Right kidney (tissue), 9 donors: ENCODE measurements at places on chromosomes 4 and X.

DNA sequence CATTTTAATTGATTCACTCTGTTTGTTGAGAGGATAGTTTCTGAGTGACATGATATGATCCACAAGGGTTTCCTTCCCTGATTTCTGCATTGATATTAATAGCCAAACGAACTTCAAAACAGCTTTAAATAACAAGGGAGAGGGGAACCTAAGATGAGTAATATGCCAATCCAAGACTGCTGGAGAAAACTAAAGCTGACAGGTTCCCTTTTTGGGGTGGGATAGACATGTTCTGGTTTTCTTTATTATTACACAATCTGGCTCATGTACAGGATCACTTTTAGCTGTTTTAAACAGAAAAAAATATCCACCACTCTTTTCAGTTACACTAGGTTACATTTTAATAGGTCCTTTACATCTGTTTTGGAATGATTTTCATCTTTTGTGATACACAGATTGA, 182.2 kb downstream of the AR start:
- DNase-seq: no peak

DNA sequence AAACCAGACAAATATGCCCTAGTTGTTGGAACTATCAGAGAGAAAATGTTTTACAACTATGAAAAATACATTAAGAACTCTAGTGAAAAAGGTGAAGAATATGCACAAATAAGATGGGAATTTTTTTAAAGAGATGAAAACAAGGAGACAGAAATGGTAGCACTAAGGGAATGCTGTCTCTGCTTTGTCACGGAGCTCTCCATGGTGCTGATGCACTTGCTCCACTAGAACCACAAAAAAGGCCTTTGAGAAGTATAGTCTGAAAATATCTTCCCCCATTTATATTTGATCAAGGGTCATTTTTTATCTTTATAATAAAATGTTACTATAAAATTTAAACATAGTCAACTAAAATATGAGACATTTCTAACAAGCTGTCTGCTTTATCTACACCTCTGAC, 1655.5 kb upstream of the AGA start:
- DNase-seq: peak; percentile 1

- DNase-seq: no peak
Observed at GRCh38 chr4:38106311-38106710, 146.1 kb downstream of the PTTG2 start.

GRCh38 chr4:124748965-124749364, 36.4 kb upstream of the ANKRD50 start:
- DNase-seq: no peak

DNA sequence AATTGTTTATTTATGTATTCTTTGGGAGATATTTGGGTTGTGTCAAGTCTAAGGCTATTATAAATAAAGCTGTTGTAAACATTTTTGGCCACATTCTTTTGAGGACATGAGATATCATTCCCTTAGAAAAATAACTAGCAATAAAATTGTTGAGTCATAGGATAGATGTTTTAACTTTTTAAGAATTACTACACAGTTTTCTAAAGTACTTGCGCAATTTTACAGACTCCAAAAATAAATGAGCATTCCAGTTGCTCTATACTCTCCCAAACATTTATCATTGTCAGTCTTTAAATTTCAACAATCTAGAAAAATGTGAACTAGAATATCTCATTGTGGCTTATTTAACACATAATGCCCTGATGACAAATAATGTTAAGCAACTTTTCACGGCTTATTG, 189.1 kb upstream of the ADGRL3 start:
- DNase-seq: no peak

GRCh38 chrX:84168095-84168494, 19.9 kb downstream of the RPS6KA6 start:
- DNase-seq: no peak

DNA sequence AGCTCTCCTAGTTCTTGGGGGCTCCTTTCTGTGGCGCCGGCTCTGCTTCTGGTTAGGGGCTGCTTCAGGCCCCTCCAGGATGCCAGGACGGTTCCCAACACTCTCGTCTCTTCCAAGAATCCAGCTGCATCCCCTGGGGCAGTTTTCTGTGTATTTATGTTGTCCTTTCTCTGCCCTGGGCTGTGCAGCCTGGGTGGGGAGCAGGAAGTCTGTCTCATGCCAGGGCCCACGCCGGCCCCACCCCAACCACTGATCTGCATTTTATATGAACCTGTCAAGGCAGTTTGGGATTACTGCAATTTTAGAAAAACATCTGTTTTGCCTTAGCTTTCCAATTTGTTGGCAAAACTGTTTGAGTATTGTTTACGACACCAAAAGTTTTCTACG, 14.6 kb downstream of the CTBP1 start:
- no peak for DNase-seq

DNA sequence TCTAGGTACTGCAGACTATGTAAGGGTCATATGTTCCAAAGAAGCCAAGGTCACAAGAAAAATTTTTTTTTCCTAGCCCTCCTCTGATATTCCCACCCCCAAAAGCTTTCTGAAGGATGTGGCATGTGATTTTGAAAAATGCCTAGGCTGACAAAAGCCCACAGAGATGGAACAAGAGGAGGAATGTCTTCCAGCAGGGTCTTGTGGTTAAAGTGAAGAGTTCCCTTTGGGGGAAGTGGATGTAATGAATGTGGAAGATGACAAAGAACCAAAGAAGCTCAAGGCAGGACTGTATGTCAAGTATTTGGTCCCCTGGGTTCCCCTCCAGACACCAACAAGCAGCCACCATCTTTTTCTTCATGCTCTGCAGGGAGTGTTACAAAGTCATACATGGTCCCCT, 268.8 kb downstream of the BCOR start:
- DNase-seq: no peak

- peak; percentile 17 for DNase-seq
Observed at GRCh38 chr4:150176547-150176946, 98.3 kb downstream of the DCLK2 start.

DNA sequence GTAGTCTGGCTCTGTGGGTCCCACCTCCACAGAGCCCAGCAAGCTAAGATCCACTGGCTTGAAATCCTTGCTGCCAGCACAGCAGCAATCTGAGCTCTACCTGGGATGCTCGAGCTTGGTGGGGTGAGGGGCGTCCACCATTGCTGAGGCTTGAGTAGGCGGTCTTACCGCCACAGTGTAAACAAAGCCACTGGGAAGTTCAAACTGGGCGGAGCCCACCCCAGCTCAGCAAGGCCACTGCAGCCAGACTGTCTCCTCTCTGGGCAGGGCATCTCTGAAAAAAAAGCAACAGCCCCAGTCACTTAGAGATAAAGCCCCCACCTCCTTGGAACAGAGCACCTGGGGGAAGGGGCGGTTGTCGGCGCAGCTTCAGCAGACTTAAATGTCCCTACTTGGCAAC, 243.2 kb upstream of the POF1B start:
- no peak for DNase-seq

GRCh38 chr4:103156106-103156505, 42.0 kb downstream of the CENPE start:
- no peak for DNase-seq

DNA sequence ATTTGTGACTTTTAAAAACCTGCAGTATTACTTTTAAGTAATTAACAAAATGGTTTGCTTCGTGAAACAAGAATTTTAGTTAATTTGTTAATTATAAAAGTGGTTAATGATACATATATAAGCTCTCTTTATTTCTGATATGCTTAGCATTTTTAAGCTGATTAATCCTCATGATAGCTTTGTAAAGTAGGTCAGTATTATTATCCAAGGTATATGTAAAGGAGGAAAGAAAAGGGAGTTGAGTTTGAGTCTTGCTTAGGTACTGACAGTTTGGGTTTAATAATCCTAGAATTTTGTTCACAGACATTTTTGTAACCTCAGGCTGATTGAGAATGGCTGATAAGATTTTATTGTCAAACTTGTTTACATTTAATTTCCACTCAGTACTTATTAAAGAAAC, 21.8 kb downstream of the HERC3 start:
- DNase-seq: no peak

DNA sequence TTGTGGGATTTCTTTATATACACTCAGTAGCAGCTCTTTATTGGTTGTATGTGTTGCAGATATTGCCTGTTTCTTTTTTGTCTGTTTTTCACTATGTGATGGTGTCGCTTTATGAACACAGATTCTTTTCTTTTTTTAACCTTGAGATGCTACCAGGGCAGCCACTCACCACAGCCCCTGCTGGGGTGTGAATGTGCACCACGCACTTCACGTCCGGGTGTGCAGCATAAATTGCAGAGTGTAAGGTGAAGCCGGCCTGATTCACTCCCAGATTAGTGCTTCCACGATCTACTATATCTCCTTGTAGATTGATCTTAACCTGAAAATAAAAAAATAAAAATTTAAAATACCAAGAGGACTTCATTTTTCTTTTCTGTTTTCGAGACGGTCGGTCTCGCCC, 71.4 kb downstream of the FAM193A start:
- no peak for DNase-seq

GRCh38 chr4:156870131-156870530, 101.5 kb downstream of the PDGFC start:
- DNase-seq: no peak

- no peak for DNase-seq
Observed at GRCh38 chrX:70444946-70445656, 466 bp downstream of the DLG3 start.

DNA sequence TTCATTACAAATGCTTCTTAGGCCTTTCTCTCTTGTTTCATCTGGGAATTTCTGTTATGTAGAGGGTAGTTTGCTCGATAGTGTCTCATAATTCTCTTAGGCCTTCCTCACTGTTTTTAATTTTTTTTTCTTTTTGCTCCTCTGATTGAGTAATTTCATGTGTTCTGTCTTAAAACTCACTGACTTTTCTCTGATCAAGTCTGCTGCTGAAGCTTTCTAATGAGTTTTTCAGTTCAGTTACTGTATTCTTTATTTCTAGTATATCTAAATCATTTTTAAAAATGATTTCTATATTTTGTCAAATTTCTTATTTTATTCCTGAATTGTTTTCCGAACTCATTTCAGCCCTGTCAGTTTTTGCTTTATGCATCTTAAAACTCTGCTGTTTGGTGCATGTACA, 228.0 kb downstream of the MID1IP1 start:
- DNase-seq: no peak

- DNase-seq: no peak
Observed at GRCh38 chrX:20947411-20947912, 426.8 kb upstream of the CNKSR2 start.

DNA sequence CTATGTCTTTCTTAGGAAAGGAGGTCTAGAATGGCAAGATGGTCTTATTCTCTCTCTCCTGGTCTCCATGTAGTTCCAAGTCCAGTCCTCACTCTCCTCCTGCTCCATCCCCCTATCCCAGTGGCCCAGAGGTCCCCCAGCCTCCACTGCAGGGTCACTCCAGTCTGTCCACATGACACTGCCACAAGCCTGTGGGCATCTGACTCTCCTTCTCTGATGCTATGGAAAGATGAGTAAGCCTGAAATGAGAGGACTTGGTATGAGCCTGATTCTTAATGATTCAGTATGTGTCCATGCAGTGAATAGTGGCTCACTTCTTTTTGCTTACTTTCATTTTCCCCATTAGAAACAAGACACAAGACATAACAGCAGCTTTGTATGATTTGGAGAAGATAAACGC, 516.8 kb upstream of the ADGRL3 start:
- no peak for DNase-seq

DNA sequence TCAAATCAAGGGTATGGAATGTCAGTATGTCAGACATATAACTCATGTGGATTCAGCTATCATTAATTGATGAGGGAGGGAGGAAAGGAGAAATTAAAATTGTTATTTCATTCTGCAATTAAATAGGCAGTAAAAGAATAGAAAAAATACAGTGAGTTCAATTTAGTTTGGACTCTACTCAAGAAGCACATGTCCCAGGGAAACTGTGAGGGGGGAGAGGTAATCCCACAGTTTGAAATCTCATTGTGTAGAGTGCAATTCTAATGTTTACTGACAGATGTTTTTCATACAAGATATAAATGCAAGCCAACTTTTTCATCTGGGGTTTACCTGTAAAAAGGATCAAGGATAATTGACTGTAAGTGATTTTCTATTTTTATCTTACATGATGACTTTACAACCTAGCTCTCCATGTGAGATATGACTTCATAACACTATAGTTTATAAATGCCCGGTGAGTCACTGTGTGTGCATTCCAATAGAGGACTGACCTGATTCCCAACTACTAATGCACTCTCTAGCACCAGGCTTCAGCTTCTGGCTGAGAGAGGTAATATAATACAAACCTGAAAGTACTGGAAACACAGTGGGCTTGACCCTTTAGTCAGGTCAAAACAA, 35.2 kb upstream of the SCD5 start:
- no peak for DNase-seq

- no peak for DNase-seq
Observed at GRCh38 chr4:90883519-90883918, 756.3 kb downstream of the CCSER1 start.

DNA sequence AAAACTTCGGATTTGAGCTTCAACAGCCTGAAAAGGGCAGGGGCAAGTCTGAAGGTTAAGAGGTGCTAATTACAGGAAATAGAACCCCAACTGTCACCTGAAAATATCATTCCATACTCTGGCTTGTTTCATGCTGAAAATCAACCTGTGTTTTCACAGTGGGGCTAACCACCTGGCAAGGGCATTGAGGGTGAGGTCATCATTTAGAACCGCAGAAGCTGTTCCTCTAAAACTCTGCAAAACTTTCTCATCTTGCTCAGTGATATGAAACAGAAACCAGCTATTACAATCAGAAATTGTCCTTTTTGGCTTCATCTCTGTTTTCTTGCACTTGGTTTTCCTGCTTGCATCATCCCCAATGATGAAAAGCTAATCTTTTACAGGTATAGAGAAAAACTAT, 247.6 kb downstream of the DCLK2 start:
- no peak for DNase-seq
